ENCODE measurements at places on chromosomes 6 and 20.

GRCh38 chr6:87426789-87427188 lies 19.0 kb downstream of the CFAP206 start:
- H3K4me3 ChIP-seq: no peak overlapping the region
- DNase-seq: no peak
- peaks cover 13% of the 10 kb centered on the region for H3K27me3 ChIP-seq
- H3K27ac ChIP-seq: no peak overlapping the region

DNA sequence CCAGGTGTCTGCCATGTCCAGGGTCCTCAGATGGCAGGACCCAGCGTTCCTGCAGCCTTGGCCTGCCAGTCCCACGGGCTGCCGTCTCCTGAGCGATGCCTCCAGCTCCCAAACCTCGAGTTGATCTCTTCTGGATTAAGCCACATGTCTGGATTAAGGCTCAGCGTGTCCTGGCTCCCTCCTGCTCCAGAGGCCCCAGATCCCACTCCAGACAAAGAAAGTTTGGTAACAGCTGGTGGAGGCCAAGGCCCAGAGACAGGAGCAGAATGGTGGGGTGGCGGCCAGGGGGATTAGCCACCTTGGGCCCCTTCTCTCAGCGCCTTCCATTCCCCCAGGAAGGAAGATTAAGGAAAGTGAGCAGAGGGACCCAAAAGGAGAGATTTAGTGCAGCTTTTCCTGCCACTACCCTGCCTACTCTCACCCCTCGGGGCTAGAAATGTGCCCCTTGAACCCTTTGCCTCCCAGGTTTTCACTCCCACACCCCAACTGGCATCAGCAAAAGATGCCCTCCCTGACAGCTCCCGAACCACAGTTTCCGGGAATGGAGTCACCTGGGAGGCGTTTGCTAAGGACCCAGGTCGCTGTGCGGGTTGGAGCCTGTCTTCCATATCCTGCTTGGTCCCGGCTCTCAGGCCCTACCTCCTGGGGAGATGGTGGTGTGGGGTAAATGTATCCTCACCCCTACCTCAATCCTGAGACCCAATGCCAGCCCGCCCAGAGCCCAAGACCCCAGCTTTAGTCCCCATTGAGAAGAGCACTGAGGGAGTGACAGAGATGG lies 6.9 kb downstream of the SPDEF start:
- H3K4me3 ChIP-seq: no peak overlapping the region
- H3K36me3 ChIP-seq: peaks cover 7% of the 10 kb centered on the region
- H3K4me1 ChIP-seq: peaks cover 12% of the 10 kb centered on the region
- DNase-seq: no peak

GRCh38 chr6:31386099-31386498 lies 17.3 kb upstream of the MICA start:
- H3K27ac ChIP-seq: no peak overlapping the region
- peaks cover 12% of the 10 kb centered on the region for H3K27me3 ChIP-seq
- no peak for DNase-seq
- H3K36me3 ChIP-seq: no peaks in the 10 kb centered on the region

- H3K4me3 ChIP-seq: no peak overlapping the region
- H3K27ac ChIP-seq: no peak overlapping the region
- DNase-seq: no peak
- H3K4me1 ChIP-seq: peaks cover 34% of the 10 kb centered on the region
These were observed 86.2 kb upstream of the VSTM2L start for GRCh38 chr20:37816726-37817125.

GRCh38 chr6:107806691-107807090 lies 17.4 kb downstream of the SCML4 start:
- H3K27me3 ChIP-seq: no peaks in the 10 kb centered on the region
- H3K36me3 ChIP-seq: peaks cover 16% of the 10 kb centered on the region

- no peak overlapping the region for H3K4me3 ChIP-seq
- H3K4me1 ChIP-seq: no peaks in the 10 kb centered on the region
- H3K27me3 ChIP-seq: peaks cover 24% of the 10 kb centered on the region
- no peak overlapping the region for H3K27ac ChIP-seq
- DNase-seq: peak; percentile 26
- H3K36me3 ChIP-seq: peaks cover 2% of the 10 kb centered on the region
These were observed 31.6 kb upstream of the LY86 start for GRCh38 chr6:6556738-6557503.

- H3K36me3 ChIP-seq: no peaks in the 10 kb centered on the region
- H3K4me3 ChIP-seq: no peak overlapping the region
- no peaks in the 10 kb centered on the region for H3K27me3 ChIP-seq
- no peak for DNase-seq
- H3K4me1 ChIP-seq: no peaks in the 10 kb centered on the region
These were observed 96.7 kb downstream of the BMP5 start for GRCh38 chr6:55778705-55779104.

GRCh38 chr20:64082126-64082731 lies 2.0 kb downstream of the LKAAEAR1 start:
- peak overlapping the region; percentile 72 for H3K27ac ChIP-seq
- peaks cover 28% of the 10 kb centered on the region for H3K4me1 ChIP-seq
- no peak for DNase-seq
- H3K36me3 ChIP-seq: peaks cover 16% of the 10 kb centered on the region
- peak overlapping the region; percentile 80 for H3K4me3 ChIP-seq
- no peaks in the 10 kb centered on the region for H3K27me3 ChIP-seq

DNA sequence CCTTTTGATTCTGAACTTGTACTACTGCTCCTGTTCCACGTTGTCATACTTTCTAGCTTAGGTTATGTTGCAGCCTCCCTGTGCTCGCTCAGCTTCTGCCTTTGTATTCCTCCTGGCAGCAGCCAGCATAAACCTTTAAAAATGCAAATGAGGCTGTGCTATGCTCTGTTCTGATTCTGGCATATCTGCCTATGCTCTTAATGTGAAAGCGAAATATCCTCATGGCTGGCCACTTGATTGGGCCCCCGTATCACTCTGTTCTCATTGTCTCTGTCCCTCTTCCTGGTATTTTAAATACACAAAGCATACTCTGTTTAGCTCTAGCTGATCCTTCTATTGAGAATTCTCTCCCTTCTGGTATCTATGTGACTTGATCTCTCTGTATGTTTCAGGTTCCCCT lies 139.0 kb downstream of the JARID2 start:
- no peak overlapping the region for H3K4me3 ChIP-seq
- H3K4me1 ChIP-seq: peaks cover 65% of the 10 kb centered on the region
- DNase-seq: no peak
- no peak overlapping the region for H3K27ac ChIP-seq
- H3K36me3 ChIP-seq: no peaks in the 10 kb centered on the region

DNA sequence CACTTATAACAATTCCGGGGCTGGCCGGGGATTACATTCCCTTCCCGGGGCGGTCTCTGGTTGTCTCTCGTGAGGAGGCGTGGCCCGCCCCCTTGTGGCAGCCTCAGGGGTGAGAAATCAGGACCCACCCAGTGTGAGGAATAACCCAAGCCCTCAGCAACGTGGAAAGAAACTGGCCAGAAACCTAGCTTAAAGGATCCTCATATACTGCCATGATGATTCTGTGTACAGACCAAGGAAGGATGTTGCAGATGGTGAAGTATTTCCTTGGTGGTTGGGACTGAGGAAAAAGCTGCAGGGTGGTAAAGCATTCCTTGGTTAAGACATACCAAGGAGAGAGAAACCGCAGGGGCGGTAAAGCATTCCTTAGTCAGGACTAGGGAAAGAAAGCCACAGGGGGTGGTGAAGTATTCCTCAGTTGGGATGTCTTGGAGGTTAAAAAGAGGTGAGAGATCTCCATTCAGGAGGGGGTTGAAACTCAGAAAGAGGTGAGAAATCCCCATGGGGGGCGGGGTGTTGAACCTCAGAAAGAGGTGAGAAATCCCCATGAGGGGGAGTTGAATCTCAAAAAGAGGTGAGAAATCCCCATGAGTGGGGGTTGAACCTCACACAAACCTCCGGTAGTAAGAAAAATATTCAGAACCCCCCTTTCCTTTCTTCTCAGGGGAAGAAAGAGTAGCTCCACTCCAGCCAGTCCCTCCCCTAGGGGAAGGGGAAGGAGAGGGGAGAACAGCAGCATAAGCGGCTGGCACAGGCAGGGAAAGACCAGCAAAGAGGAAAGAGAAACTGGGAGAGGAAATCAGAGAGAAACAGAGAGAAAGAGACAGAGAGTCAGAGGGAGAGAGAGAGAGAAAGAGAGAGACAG lies 238.1 kb downstream of the RNGTT start:
- peak overlapping the region; percentile 14 for H3K27ac ChIP-seq
- H3K4me1 ChIP-seq: peaks cover 20% of the 10 kb centered on the region
- no peaks in the 10 kb centered on the region for H3K27me3 ChIP-seq

GRCh38 chr6:36510365-36510764 lies 36.9 kb downstream of the STK38 start:
- peaks cover 85% of the 10 kb centered on the region for H3K36me3 ChIP-seq
- no peak for DNase-seq
- peaks cover 30% of the 10 kb centered on the region for H3K4me1 ChIP-seq
- H3K4me3 ChIP-seq: no peak overlapping the region

DNA sequence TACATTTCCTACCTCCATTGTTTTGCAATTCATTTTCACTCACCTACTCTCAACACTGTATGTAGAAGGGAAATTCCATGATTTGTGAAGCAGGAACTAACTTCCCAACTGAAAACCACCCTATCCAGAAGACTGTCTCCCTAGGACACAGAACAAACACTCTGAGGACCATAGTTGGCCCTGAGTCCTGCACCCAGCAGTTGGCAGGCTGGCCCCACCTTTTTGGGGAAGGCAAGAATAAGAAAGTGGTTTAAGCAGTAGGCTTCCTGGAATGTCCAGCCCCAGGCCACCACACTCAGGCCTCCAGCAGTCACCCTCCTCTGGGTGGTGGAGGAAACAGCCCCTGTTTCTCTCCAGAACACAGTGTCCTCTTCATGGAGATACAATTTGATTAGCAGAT lies 258.8 kb downstream of the ARHGAP18 start:
- no peak overlapping the region for H3K4me3 ChIP-seq
- no peak for DNase-seq
- H3K27ac ChIP-seq: no peak overlapping the region
- H3K4me1 ChIP-seq: peaks cover 1% of the 10 kb centered on the region
- H3K27me3 ChIP-seq: peaks cover 5% of the 10 kb centered on the region

DNA sequence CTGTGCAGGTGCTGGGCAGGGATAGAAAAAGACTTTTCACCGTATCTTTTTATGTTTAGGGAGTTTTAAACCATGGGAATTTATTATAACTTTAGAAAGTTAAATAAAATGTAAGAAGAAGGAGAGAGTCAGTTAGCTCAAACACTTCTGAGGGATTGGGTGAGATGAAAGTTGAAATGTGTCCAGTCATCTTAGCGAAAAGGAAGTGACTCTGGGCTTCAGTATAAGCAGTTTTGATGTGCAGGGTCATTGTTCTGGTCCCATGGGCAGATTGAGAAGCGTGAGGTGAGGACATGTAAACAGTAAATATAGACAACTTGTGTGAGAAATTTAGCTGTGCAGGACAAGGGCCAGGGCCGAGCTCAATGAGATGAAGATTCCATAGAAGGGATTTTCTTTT lies 66.9 kb downstream of the TOX2 start:
- H3K36me3 ChIP-seq: no peaks in the 10 kb centered on the region
- no peak for DNase-seq

- peaks cover 49% of the 10 kb centered on the region for H3K36me3 ChIP-seq
- H3K27ac ChIP-seq: peak overlapping the region; percentile 50
- no peak for DNase-seq
- peaks cover 5% of the 10 kb centered on the region for H3K4me1 ChIP-seq
- no peak overlapping the region for H3K4me3 ChIP-seq
These were observed 51.2 kb upstream of the LYRM2 start for GRCh38 chr6:89689732-89690131.

DNA sequence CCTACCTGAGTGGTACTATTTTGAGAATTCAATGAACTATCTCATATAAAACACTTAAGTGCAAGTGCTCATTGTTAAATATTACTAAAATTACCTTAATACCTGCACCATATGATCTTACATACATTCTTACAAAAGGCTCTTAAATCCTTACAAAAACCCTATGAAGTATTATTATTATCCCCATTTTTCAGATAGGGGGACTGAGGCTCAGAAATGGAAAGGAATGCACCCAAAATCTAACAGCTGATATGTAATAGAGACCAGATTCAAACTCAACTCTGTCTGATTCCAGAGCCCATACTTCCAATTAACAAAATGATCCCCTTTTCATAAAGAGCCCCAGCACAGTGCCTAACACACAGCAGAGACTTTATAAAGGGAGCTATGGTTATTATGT lies 17.5 kb downstream of the BCL2L1 start:
- peaks cover 24% of the 10 kb centered on the region for H3K36me3 ChIP-seq
- peaks cover 64% of the 10 kb centered on the region for H3K4me1 ChIP-seq
- no peaks in the 10 kb centered on the region for H3K27me3 ChIP-seq

GRCh38 chr6:168161371-168161750 lies 82.3 kb upstream of the FRMD1 start:
- no peak overlapping the region for H3K27ac ChIP-seq
- no peak for DNase-seq
- no peaks in the 10 kb centered on the region for H3K36me3 ChIP-seq
- H3K27me3 ChIP-seq: peaks cover 19% of the 10 kb centered on the region
- H3K4me3 ChIP-seq: no peak overlapping the region
- H3K4me1 ChIP-seq: no peaks in the 10 kb centered on the region

DNA sequence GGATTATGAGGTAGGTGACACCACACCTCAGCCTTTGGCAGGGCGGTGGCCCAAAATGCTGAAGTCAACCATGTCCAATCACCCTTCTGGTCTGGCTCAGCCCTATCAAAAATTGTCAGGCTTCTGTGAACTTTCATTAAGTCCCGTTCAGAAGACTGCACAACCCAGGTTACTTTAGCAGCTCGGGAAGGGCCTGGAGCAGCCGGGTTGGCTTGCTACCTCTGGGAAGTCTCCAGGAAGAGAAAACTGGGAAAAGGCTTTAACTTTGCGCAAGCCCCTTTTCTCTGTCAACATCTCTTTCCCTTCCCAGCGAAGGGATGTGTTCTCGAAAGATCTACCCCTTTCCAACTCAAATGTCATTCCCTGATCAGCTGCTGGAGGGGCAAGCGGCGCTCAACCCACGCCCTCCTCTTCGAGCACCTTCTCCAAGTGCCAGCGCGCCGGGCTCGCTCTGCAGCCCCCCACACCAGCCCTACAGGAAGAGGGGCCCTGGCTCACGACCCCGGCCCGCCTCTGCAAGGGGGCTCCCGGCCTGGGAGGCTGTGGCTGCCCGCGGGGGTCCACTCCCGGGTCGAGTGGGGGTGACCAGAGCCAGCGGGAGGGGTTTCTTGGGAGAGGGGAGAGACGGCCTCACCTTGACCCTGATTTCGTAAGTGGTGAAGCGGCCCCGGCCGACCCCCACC lies 573 bp downstream of the SNX3 start:
- H3K4me3 ChIP-seq: peak overlapping the region; percentile 90
- no peaks in the 10 kb centered on the region for H3K27me3 ChIP-seq
- H3K4me1 ChIP-seq: peaks cover 9% of the 10 kb centered on the region
- peak overlapping the region; percentile 98 for H3K27ac ChIP-seq
- peaks cover 28% of the 10 kb centered on the region for H3K36me3 ChIP-seq

- H3K36me3 ChIP-seq: no peaks in the 10 kb centered on the region
- H3K4me1 ChIP-seq: no peaks in the 10 kb centered on the region
- no peak overlapping the region for H3K4me3 ChIP-seq
- no peaks in the 10 kb centered on the region for H3K27me3 ChIP-seq
- H3K27ac ChIP-seq: no peak overlapping the region
- DNase-seq: no peak
These were observed 195.5 kb downstream of the SIM1 start for GRCh38 chr6:100269189-100269588.

- H3K36me3 ChIP-seq: peaks cover 3% of the 10 kb centered on the region
- no peak for DNase-seq
- peaks cover 80% of the 10 kb centered on the region for H3K27me3 ChIP-seq
- no peak overlapping the region for H3K4me3 ChIP-seq
These were observed 14.9 kb downstream of the ULBP1 start for GRCh38 chr6:149978610-149979009.

Measured in effector memory CD8-positive, alpha-beta T cell (primary cell).